IMR-90 (cell line): ENCODE measurements at places on chromosomes 7 and 10. TPM values are rescaled to one million over a fixed set of nuclear protein-coding genes. Genes with fewer than 3 reads are reported as not detected.

- no peak for DNase-seq
- no peaks in the 10 kb centered on the region for H3K4me1 ChIP-seq
These were observed 117.3 kb upstream of the CDK6 start for GRCh38 chr7:92953657-92954056.

- peaks cover 20% of the 10 kb centered on the region for H3K36me3 ChIP-seq
- peak overlapping the region; percentile 57 for H3K4me3 ChIP-seq
- H3K4me1 ChIP-seq: peaks cover 5% of the 10 kb centered on the region; the same call in 1 of the 2 replicates
- peak overlapping the region; percentile 82 for H3K27ac ChIP-seq
- H3K27me3 ChIP-seq: no peaks in the 10 kb centered on the region
These were observed 510 bp downstream of the ZSWIM8 start for GRCh38 chr10:73785721-73786511.

DNA sequence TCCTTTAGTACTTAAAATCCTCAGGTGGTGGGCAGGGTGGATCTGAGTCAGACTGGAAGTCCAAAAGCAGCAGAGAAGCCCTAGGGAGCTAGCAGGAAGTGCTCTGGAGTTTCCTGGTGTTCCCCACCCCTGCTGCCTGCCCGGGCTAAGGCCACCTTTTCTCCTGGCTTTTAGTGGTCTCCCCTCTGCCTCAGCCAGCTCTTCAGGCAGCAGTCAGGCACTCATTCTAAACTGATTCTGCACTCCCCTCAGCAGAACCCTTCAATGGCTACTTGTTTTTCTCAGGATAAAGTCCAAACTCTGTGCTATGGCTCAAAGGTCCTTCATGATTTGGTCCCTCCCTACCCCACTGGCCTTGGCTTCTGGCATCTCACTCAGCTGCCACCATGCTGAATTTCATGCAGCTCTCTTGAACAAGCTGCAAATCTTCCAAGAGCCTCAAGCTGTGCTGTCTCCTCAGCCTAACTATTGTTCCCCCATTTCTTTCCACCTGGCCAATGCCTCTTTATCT lies 28.9 kb upstream of the DNMBP start:
- H3K4me1 ChIP-seq: peaks cover under 1% of the 10 kb centered on the region
- H3K4me3 ChIP-seq: no peak overlapping the region
- H3K36me3 ChIP-seq: no peaks in the 10 kb centered on the region

DNA sequence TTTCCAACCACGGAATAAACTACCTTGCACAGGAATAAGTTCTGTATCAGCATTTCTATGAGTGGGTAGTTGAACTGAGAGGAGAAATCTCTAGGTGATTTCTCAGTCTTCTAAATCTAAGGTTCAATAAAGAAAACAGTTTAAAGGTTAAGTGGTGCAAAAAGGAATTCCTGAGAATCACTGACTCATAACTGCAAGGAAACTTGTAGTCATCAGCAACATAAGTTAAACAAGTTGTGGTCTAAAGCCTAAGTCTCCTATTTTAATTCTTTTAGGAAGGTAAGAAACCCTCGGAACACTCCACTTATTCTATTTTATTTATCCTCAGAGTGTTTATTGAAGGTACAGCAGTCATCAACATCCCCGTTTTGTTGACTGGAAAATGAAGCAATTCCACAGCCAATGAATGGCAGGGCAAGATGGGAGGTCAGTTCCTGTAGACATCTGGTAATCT lies 92.4 kb upstream of the PIK3CG start:
- H3K4me3 ChIP-seq: no peak overlapping the region
- no peaks in the 10 kb centered on the region for H3K27me3 ChIP-seq
- H3K4me1 ChIP-seq: peaks cover 21% of the 10 kb centered on the region
- DNase-seq: peak; percentile 89
- no peaks in the 10 kb centered on the region for H3K36me3 ChIP-seq

The OR2A12 gene
- total RNA-seq: not detected in 2 replicates

DNA sequence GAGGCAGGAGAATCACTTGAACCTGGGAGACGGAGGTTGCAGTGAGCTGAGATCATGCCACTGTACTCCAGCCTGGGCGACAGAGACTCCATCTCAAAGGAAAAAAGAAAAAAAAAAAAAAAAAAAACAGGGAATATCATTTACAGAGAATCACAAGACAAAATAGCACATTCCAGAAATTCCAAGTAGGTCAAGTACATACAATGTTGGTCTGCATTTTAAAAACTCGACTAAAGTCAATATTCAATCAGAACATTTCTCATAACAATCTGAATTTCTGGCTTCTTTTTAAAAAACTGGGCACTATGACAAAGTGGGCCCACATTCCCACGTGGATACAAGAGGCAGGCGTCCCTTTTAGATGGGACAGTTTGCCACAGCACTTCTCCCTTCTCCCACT lies 12.8 kb downstream of the ZC3HAV1L start:
- DNase-seq: no peak
- peaks cover 30% of the 10 kb centered on the region for H3K36me3 ChIP-seq
- no peak overlapping the region for H3K4me3 ChIP-seq
- no peaks in the 10 kb centered on the region for H3K27me3 ChIP-seq
- peaks cover 3% of the 10 kb centered on the region for H3K4me1 ChIP-seq

The SLC39A12 gene
- not detected in 2 replicates for total RNA-seq

GRCh38 chr7:140402178-140402835 lies 1.6 kb upstream of the RAB19 start:
- peaks cover 17% of the 10 kb centered on the region for H3K27me3 ChIP-seq
- H3K4me3 ChIP-seq: no peak overlapping the region
- peaks cover 3% of the 10 kb centered on the region for H3K4me1 ChIP-seq
- H3K36me3 ChIP-seq: no peaks in the 10 kb centered on the region
- no peak overlapping the region for H3K27ac ChIP-seq

GRCh38 chr7:24152356-24152755 lies 131.6 kb upstream of the NPY start:
- H3K27me3 ChIP-seq: no peaks in the 10 kb centered on the region
- no peak for DNase-seq
- no peak overlapping the region for H3K27ac ChIP-seq
- H3K4me3 ChIP-seq: no peak overlapping the region

DNA sequence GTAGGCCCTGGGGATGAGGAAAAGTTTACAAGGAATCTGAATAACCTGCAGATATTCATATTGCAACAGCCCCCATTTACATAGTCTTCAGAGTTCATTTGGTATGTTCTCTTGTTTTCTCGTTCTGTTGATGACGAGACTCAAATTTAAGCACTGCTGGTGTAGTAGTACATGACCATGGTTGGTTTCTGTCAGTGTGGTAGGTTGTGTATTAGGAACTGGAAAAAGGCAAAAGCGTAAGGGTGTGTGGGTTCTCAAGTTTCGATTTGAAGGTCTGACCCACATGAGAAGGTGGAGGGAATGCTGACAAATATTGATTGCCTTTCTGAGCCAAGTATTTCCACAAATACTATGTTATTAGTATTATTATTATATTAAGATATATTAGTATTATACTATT lies 151.7 kb downstream of the AUTS2 start:
- no peaks in the 10 kb centered on the region for H3K36me3 ChIP-seq
- no peaks in the 10 kb centered on the region for H3K27me3 ChIP-seq
- H3K27ac ChIP-seq: no peak overlapping the region
- DNase-seq: no peak

The OR2A1 gene
- not detected in 2 replicates for total RNA-seq

The ACTL6B gene
- total RNA-seq: not detected in 2 replicates

- no peaks in the 10 kb centered on the region for H3K27me3 ChIP-seq
- peak overlapping the region; percentile 64; the same call in 1 of the 2 replicates for H3K27ac ChIP-seq
- DNase-seq: peak; percentile 37
- peaks cover 6% of the 10 kb centered on the region for H3K4me1 ChIP-seq
- peaks cover 1% of the 10 kb centered on the region; the same call in 1 of the 2 replicates for H3K36me3 ChIP-seq
These were observed 1.8 kb downstream of the STARD3NL start for GRCh38 chr7:38179776-38180226.

The LLCFC1 gene
- total RNA-seq: not detected in 2 replicates

- no peak overlapping the region for H3K4me3 ChIP-seq
- H3K4me1 ChIP-seq: no peaks in the 10 kb centered on the region
- H3K36me3 ChIP-seq: no peaks in the 10 kb centered on the region
- no peak overlapping the region for H3K27ac ChIP-seq
These were observed 615.8 kb upstream of the MGMT start for GRCh38 chr10:128851281-128851680.

DNA sequence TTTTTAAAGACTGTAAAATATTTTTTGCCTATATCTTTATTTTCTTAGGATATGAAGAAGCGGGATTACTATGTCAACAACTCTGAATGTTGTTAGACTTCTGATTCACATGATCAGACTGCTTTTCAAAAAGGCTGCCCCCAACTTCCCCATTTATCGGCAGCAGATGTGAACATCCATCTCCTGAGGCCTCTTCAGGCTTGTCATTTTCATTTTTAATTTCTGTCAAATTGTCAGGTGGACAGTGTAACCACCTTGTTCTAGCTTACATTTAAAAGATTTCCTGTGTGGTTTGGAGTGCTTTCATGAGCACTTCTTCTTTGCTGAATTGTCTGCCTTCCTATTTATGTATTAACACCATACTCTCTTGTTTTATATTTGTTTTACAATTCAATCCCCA lies 78.8 kb upstream of the GSDME start:
- H3K27me3 ChIP-seq: no peaks in the 10 kb centered on the region
- no peak overlapping the region for H3K27ac ChIP-seq
- peaks cover 5% of the 10 kb centered on the region for H3K36me3 ChIP-seq
- H3K4me1 ChIP-seq: peaks cover 2% of the 10 kb centered on the region
- H3K4me3 ChIP-seq: no peak overlapping the region

The ZFYVE27 gene
- 12.8 and 13.1 TPM in 2 replicates for total RNA-seq

The RBM33 gene
- 7.3 and 10.6 TPM in 2 replicates for total RNA-seq

- H3K27ac ChIP-seq: no peak overlapping the region
- no peaks in the 10 kb centered on the region for H3K27me3 ChIP-seq
- no peak overlapping the region for H3K4me3 ChIP-seq
- peak; percentile 43 for DNase-seq
- H3K4me1 ChIP-seq: no peaks in the 10 kb centered on the region
These were observed 8.2 kb downstream of the TPK1 start for GRCh38 chr7:144827621-144828020.

DNA sequence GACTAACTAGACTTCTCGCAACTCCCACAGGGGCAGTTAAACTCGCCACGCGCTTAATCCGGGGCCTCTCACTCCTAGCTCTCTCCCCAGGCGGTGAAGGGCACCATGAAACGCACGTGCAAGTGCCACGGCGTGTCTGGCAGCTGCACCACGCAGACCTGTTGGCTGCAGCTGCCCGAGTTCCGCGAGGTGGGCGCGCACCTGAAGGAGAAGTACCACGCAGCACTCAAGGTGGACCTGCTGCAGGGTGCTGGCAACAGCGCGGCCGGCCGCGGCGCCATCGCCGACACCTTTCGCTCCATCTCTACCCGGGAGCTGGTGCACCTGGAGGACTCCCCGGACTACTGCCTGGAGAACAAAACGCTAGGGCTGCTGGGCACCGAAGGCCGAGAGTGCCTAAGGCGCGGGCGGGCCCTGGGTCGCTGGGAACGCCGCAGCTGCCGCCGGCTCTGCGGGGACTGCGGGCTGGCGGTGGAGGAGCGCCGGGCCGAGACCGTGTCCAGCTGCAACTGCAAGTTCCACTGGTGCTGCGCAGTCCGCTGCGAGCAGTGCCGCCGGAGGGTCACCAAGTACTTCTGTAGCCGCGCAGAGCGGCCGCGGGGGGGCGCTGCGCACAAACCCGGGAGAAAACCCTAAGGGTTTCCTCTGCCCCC lies 19.5 kb downstream of the WNT8B start:
- H3K27me3 ChIP-seq: peaks cover 36% of the 10 kb centered on the region
- H3K4me1 ChIP-seq: peaks cover 4% of the 10 kb centered on the region; the same call in 1 of the 2 replicates
- H3K4me3 ChIP-seq: peak overlapping the region; percentile 38
- peak; percentile 74 for DNase-seq

DNA sequence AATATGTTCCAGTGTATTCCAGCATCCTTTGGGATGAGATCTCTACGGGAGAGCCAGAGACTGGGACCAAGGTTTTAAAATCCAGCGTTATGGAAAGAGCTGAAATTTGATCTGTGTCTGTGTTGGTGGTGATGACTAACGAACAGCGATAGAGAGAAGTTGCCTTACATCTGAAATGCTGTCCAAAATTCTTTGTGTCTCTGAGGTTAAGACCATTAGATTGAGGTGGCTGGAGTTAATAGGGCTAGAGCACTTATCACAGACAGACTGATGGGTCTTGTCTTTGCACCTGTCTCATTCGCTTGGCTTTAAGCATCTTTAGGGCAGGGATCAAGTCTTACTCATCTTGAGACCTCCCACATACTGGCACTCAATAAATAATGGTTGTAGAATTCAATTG lies 41.0 kb upstream of the RAPGEF5 start:
- no peak overlapping the region for H3K4me3 ChIP-seq
- no peaks in the 10 kb centered on the region for H3K4me1 ChIP-seq

GRCh38 chr7:7504910-7505704 lies 30.6 kb downstream of the COL28A1 start:
- DNase-seq: no peak
- no peaks in the 10 kb centered on the region for H3K27me3 ChIP-seq
- H3K4me3 ChIP-seq: no peak overlapping the region
- H3K36me3 ChIP-seq: no peaks in the 10 kb centered on the region
- H3K27ac ChIP-seq: no peak overlapping the region

DNA sequence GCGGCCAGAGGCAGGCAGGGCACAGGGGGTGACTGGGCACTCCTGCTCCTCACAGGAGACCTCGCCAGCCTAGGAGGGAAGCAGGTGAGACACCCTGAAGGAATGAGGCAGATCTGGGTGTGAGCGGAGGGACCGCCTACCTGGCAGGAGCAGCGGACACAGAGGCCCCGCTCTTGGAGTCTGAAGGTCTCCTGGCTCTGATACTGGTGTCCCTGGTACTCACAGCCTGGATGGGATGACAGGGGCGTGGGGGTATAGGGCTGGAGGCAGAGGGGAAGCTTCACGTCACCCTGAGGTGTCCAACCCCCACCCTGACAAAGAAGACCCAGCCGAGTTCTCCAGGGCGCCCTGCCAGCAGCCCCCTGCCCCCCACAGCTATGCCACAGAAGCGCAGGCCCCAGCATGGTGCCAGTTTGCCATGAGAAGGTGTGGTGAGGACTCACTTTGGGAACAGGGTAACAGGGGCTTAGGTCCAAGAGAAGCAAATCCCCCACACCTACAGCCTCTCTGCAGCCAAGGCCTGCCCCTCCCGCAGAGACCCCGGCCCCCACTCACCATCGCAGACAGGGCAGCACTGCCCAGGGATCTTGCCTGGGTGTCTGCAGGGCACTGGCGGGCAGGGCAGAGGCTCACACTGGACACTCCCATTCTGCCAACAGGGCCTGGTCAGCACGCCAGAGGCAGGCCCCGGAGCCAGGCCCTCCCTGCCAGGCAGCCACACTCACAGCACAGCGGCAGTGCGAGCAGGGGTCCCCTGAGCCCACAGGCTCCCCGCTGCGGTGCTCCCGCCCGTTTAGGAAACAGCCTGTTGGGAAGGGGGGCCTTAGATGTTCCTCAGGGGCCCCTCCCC lies 17.0 kb downstream of the KCP start:
- no peak overlapping the region for H3K27ac ChIP-seq
- no peaks in the 10 kb centered on the region for H3K36me3 ChIP-seq
- no peak for DNase-seq
- no peak overlapping the region for H3K4me3 ChIP-seq

The SAMD9L gene
- total RNA-seq: 4.1 and 6.4 TPM in 2 replicates

DNA sequence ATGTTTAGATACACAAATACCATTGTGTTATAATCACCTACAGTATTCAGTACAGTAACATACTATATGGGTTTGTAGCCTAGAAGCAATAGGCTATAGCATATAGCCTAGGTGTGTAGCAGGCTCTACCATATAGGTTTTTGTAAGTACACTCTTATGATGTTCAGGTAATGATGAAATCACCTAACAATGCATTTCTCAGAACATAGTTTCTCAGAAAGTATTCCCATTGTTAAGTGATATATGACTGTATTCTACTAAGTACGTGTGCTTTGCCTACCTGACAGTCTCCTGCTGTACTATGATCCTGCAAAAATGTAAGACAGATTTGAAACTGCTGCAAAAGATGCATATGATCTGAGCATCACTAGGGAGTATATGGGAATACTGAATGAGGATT lies 137.9 kb downstream of the JAZF1 start:
- H3K4me1 ChIP-seq: peaks cover 15% of the 10 kb centered on the region
- no peaks in the 10 kb centered on the region for H3K27me3 ChIP-seq
- no peak for DNase-seq
- no peak overlapping the region for H3K4me3 ChIP-seq
